ENCODE measurements at places on chromosomes 1 and 21.

- no peak for DNase-seq
Measured at GRCh38 chr1:29450591-29450990, 214.3 kb downstream of the PTPRU start.

DNA sequence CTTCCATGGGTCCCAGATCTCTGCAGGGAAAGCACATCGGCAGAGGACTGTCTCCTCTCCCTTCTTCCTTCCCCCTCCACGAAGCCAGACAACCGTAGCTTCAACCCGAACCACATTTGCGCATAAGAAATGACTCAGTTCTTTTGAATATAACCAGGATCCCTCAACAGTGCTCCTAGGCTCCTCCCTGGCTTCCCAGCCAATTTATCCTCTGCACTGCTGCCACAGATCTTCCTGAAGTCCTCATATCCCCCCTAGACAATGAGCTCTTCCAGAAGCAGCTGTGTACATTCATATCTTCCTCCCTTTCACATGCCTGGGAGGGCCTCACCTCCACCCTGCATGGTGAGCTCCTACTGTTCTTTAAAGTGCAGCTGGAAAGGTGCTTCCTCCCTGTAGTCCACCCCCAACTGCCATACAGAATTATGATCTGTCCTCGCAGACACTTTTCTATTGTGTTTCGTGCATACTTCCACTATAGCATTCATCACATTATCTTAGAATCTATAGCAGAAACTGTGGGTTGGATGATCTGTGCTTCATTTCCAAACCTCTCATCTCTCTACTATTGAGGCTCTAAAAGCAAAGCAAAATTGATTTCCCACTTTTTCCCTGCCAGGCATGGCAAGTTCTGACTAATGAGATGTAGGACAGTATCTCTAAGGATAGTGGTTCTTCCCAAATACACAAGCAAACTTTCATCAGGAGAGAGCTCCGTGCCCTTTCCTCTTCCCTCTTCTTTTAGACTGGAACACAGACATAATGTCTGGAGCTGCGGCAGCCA, 179.3 kb upstream of the HMGB4 start:
- no peak for DNase-seq

DNA sequence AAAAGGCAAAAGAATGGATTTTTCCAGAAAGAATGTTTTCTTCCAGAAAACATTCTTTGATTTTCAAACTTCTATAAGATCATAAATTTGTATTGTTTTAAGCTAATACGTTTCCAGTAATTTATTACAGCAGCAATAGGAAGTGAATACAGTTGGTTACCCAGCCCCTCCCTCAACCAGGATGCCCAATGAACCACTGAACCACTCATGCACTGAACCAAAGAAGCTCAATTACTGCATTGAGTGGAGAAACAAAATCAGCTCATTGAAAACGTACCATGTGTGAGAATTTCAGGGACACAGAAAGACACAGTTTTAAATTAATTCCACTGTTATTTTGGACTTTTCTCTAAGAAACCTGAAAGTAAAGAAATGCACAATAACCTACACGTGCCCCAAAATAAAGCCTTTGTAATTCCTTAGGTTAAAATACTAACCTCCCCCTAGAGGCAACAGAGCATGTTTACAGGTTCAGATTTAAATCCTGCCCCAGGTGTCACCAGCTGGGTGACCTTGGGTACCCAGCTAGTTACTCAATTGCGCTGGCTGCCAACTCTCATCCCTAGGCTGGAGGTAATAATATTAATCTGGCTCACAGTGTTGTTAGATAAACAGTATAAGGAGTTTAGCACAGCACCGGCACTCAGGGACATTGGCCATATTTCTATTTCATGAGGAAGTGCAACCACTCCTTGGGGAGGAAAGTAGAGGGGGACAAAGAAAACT, 111.7 kb downstream of the NMNAT2 start:
- DNase-seq: peak; percentile 4

DNA sequence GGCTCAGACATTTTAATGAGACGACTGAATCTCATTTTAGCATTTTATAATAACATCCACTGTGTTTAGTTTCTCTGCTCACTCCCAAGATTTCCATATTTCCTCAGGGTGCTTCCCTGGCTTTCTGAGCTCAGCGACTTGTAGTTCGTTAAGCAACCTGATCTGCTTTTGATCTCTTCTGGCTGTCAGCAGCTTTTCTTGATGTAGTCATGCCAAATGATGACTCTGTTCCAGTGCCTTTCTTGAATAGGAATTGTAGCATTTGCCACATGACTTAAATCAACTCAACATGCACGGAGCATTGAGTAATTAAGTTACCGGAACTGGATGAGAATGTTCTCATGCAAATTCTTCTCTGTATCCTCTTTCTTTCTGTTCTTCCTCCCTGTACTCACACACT, 246.1 kb downstream of the FMN2 start:
- DNase-seq: no peak

GRCh38 chr1:13707164-13707563, 7.2 kb downstream of the PRDM2 start:
- DNase-seq: no peak

DNA sequence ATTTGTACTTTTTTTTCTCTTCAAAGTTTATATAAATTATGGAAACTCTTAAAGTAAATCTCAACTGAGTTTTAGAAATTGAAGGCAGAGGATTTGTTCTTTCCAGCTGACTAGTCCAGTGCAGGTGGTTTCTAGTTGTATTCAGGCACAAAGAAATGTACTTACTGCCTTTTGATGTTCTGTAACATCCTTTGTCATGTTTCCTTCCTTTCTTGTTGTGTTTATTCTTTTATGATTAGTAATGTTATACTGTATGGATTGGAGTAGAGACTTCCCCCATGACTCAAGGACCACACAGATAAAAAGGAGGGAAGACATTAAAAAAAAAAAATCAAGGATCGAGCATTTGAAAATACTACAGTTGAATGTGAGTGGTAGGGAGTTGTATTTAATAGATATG, 8.0 kb downstream of the HIPK1 start:
- DNase-seq: no peak

- no peak for DNase-seq
Measured at GRCh38 chr1:40897513-40897912, 35.4 kb upstream of the CITED4 start.

- DNase-seq: no peak
Measured at GRCh38 chr1:91791691-91792488, 94.1 kb downstream of the TGFBR3 start.

DNA sequence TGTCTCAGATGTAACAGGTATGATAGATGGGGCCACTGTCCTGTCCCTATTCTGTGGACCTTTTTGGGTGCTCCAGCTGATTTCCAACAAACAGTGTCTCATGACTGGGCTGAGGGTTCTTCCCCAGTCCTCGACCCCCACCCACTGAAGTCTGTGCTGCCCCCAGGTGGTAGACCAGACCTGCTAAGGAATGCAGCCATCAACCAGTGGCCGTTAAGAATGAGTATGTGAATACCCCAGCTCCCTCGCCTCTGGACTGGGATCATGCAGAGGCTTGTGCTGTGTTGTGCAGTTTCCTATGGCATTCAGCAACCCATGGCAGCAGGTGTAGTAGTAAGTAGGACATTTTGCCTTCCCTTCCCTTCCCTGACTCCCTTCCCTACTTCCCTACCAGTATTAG, 183.1 kb upstream of the KAZN start:
- DNase-seq: no peak

GRCh38 chr1:214271174-214271858, 9.6 kb upstream of the SMYD2 start:
- no peak for DNase-seq

- no peak for DNase-seq
Measured at GRCh38 chr1:58584082-58584895, 7.2 kb upstream of the TACSTD2 start.

DNA sequence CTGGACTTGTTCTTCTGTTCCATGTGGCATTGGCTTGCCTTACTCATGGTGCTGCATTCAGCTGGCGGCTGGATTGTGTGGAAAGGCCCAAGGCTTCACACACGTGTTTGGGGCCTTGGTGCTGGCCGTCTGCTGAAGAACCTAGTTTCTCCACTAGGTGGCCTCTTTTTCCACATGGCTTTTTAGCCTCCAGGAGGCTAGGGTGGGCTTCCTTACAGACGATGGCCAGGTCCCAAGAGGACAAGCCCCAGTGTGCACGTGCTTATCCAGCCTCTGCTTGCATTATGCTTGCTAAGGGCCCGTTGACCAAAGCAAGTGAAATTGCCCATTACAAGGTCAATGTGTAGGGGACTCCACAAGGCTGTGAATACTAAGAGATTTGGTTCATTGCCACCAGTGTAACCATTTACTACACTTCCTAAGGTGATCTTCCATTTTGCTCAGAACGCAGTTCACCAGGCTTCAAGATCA, 47.5 kb upstream of the FOXO6 start:
- no peak for DNase-seq

DNA sequence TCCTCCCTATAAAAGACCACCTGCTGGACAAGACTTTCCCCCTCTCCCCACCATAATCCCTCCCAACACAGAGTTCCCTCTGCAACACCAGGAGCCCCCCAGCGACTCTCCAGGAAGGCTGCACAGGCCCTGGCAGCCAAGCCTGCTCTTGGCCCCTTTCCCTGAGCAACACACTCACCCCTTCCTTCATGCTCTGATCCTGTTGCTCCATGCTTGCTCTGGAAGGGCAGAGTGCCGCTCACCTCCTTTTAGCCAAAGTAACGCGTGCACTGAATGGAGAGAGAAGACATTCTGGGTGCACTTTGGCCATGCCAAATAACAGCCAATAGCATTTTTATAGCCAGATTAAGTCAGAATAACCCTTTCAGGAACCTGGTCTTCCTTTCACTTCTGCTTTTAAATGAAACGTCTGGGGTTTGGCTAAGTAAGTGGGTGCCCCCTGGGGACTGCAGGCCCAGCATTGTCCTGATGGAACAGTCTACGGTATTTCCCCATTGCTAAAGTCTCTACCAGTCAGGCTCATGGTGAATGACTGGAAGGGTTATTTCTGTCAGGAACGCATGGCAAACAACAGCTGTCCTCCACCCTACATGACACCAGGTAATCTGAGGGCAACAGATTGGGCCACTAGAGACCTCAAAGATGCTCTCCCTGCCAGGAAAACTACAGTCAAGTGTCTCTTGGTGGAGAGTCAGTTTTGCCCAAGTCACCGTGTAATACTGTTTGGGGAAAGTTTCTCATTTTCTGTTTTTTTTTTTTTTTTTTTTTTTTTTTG, at the start of gene SLC2A5:
TSS of gene SLC2A5 (minus strand) at position 310 of the 775 bp plus-strand sequence. CDS start at position 211, 99 bp downstream.
- DNase-seq: peak; percentile 71

DNA sequence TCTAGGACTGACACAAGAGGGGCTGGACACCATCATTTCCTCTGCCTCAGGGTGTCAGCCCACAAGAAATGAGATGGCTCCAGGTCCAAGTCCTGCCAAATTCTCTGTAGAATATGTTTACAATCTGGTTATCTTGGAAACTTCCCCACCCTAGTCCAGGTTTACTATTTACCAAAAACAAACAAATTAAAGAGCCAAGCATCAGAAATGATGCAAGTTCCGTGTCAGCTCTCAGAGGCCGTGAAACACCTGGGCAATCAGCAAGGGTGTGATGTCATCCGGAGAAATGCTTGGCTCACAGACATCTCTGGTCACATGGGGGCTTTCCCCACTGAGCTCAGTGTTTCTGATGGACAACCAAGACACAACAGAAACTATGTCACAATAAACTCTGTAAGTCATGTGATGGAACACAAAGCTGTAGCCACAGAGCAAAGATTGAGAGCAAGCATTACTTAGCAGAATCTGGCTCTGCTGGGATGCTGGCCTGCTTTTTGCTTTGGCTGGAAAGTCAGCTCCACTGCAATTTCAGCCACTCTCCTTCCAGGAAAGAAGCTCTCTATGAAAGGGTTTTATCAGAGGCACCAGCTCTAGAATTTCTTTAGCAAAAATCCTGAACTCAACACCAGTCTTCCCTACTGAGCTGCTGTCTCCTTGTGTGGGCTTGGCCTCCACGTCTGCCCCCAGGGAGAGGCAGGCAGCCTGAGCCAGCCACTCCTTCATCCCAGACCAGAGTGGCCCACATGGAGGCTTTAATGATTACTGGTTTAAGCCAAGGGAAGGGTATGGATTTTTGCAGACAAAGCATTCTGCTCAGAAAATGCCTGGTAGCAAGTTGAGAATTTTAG, 55.9 kb downstream of the NENF start:
- no peak for DNase-seq

- DNase-seq: no peak
Measured at GRCh38 chr1:5850503-5850902, 141.7 kb downstream of the NPHP4 start.

DNA sequence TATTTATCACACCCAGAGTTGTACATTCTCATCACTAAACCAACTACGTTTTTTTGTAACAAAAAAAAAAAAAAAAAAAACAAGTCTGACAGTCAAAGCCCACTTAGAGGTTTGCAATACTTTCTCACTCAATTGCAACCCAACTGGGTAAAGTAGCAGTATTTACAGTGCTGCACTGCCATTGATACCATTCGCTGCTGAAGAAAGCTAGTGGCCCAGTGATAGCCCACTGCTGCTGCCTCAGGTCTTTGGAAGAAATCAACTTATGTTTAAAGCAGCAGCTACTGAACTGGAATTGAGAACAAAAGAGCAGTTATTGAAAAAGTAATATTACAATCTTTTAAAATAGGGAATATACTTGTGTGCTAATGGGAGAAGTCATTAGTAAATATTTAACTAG, 2.7 kb downstream of the HNRNPU start:
- no peak for DNase-seq

GRCh38 chr1:17635811-17636210, 96.3 kb downstream of the ARHGEF10L start:
- DNase-seq: no peak

DNA sequence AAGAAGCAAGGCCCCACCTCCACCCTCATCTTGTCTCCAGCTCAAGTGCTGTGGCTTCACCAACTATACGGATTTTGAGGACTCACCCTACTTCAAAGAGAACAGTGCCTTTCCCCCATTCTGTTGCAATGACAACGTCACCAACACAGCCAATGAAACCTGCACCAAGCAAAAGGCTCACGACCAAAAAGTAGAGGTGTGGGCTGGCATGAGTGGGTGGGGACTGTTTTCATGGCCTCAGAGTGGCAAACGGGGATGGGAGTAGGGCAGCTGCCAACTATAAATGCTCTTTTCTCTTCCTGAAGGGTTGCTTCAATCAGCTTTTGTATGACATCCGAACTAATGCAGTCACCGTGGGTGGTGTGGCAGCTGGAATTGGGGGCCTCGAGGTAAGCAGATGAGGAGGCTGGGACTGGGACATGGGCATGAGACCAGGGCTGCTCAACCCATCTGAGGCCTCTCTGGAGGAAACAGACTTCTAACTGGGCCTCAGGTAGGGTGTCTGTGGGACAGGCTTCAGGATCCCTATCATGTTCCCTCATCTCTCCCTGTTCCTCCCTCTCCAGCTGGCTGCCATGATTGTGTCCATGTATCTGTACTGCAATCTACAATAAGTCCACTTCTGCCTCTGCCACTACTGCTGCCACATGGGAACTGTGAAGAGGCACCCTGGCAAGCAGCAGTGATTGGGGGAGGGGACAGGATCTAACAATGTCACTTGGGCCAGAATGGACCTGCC, 8.8 kb upstream of the P3R3URF start:
- DNase-seq: no peak

All from KG1 (cell line).